Activated T-cell treated with anti-CD3 and anti-CD28 coated beads, Interleukin-2, amount 50 U/mL, for 72 hours (primary cell): ENCODE measurements at places on chromosomes 7 and 10. TPM values are rescaled to one million over a fixed set of nuclear protein-coding genes. Genes with fewer than 3 reads are reported as not detected.

DNA sequence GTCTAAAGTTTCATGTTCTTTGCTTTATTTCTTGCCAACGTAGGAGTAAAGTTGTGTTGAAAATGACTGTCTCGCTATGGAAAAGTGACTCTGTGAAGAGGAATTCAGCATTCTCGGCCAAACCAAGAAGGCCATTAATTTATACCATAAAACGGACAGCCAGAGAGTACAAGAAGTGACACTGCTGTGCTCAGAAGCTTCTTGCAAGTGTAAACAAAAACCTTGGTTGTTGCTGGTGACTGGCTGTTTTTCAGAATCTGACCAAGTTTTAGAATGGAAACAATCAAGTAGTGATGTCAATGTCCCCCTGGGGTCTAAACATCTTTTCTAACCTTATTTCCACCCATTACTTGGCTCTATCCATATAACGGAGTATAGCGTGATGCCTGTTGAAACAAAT, 201.9 kb downstream of the INHBA start:
- no peak for DNase-seq

DNA sequence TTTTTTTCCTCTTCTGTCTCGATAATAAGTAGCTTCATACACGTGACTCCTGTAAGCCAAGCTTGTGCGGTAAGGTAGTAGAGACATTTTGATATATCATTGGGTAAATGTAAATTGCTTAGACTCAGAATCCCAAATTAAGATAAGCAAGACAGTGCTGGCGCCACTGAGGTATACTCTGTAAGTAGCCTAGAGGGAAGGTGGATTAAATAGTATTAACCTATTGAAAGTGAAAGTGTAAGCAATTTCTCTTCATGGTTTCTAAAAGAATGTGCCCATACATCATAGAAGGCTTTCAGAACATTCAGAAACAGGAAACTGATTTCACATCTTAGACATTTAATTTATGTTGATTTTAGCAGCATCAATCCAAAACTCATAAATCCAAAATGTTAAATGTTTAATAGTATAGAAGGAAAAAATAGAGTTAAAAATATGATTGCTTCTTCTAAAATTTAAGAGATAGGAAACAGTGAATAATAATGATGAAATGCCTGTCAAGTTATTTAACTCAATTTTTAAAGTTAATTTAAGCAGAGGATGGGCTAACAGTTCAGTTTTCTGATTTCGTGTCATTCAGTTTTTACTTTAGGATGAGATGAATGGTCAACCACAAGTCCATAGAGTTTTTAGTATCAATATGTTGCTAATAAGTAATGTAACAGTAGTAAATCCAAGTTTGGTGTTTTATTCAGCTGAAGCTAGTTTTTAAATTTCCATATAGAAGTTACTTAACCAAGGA, 36.8 kb downstream of the LRRC72 start:
- no peak for DNase-seq

- no peak for DNase-seq
These were observed 439 bp upstream of the KNDC1 start for GRCh38 chr10:133159611-133159949.

DNA sequence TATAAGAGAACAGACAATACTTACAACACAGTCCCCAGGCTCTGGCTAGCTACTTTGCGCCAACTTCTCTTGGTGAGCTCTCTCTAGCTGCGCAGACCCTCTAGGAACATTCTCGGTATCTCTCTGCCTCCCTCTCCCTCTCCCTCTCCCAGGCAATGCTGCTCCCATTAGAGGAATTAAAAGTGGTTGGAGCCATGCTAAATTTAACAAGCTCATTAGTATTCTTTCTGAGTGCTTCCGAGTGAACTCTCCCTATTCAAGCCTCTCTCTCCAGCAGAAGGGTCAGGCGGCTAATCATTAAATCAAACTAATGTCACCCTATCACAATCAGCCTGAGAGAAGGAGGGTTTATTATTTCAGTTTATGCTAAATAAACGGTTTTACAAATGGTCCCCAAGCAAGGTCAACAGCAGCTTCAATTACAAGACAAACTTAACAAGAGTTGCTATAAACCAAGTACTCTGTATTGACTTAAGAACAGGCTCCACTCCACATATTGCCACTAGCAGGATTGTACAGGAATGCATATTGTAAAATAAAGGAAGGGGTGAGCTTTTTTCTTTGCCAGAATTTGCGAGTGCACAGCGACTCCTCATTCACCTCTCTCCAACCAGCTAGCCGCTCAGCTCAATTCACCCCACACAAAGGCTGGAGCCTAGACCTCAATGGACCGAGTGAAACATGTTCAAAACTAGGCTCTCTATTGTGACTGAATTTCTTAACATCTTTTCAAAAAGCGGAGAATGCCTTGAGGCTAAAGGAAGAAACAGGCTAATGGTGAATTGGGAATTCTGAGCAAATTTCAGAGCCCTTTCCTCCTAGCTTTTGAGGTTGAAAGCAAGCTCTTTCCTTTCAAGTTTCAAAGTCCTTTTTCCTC, 84.4 kb downstream of the GLI3 start:
- no peak for DNase-seq

GRCh38 chr7:157444843-157445135, 108.0 kb downstream of the DNAJB6 start:
- no peak for DNase-seq

- DNase-seq: peak; percentile 85
These were observed 34.4 kb upstream of the GRID1 start for GRCh38 chr10:86400705-86401587.

DNA sequence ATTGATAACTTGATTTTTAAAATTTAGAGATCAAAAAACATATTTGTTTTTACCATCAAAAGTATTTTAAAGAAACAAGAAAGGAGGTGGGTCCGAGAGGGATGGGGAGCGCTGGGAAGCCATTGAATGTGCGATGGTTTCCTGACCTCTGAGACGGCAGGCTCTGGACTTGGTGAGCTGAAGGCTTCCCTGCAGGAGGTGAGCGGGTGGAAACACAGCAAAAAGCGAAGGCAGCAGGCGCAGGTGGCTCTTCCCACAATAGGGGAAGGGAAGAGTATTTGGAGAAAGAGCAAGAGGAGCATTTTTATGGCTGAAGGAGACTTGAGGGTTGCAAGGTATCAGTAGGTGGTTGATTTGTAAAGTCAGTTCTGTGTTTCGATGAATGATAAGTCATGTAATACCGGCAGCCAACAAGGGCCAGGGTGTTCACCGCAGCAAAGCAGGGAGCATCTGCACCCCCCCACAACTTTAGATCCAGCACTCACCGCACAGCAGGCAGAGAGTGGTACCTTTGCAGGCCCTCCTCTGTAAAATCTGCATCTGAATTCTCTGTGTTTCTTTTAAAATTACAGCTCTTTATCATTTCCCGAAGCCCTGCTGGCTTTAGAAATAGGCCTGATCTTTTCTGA, 10.5 kb downstream of the C10orf53 start:
- no peak for DNase-seq

- DNase-seq: no peak
These were observed 31.6 kb downstream of the ZFAND4 start for GRCh38 chr10:45640941-45641340.

GRCh38 chr10:117226813-117227451, 14.0 kb upstream of the SLC18A2 start:
- no peak for DNase-seq

- DNase-seq: no peak
These were observed 352.2 kb downstream of the PRPF18 start for GRCh38 chr10:13938950-13939349.

- no peak for DNase-seq
These were observed 35.3 kb downstream of the CAPZA2 start for GRCh38 chr7:116897661-116898060.

DNA sequence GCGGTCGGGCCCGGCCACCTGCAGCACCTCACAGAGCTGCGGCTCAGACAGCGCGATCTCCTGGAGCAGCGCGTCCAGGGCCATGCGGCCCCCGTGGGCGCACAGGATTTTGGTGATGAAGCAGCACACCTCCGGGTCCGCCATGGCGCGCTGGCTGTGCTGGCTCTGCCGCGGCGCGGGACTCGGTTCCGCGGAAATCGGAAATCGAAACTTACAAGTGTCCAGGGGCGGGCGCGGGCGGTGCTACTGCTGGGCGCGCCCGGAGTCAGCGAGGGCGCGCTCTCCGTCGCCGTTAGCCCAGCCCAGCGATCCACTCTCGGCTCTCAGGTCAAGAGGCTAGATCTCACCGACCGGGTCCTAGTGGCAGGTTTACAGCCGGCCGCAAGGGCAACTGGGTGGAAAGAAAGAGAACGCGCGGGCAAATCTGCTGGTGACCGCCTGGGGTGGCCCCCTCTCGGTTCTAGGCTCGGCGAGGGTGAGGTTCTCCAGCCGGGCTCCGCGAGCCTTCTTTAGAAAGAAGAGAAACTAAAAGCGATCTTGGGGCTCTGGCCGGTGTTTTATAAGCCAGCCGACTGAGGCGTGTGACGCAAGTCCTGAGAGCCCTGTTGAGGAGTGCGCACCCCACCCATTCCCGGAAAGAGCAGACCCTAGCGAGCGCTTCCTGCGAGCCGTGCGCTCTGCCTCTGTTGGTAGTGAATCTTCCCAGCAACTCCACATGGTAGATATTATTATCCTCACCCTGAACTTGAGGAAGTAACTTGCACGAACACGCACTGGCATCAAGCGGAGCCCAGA, at the start of gene ZC3HAV1:
Gene ZC3HAV1, minus strand, starts transcription at position 533 of the 795 bp plus-strand sequence. Its CDS starts 389 bp downstream, at position 144.
- peak; percentile 89 for DNase-seq

DNA sequence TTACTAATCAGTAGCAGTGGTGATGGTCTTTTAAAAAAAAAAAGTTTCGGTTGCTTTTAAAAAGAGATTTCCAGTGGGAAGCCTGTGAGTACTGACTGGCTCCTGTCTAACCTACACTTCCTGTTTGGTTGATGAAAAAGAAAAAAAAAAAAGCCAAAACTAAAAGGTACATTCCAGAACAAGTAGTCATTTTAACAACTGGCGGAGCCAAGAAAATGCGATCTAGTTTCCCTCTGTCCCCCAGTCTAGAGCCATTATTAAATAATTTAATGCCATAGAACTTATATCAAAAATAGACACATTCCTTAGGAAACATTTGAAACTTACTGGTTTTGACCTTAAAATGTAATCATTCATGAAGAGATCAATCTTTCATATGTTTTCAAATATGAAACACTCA, 254.2 kb upstream of the C7orf33 start:
- no peak for DNase-seq

DNA sequence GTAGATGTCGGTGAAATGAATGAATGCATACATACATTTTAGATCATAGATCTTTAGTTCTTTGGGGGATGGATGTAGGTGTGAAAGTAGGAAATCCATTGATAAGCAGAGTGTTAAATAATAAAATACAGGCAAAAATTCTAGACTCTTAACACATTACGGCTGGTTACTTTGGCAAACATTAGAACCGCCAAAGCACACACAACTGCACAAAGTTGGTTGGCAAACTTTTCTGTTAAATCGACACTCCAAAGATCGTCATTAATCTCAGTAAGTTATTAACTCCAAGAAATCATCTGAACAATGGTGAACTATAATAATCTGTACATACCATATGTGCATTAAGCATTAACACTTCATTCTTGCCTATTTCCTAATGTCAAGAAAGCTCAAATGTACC, 231.2 kb downstream of the PLXNA4 start:
- no peak for DNase-seq

- no peak for DNase-seq
These were observed 10.4 kb downstream of the ELN start for GRCh38 chr7:74038194-74038961.

DNA sequence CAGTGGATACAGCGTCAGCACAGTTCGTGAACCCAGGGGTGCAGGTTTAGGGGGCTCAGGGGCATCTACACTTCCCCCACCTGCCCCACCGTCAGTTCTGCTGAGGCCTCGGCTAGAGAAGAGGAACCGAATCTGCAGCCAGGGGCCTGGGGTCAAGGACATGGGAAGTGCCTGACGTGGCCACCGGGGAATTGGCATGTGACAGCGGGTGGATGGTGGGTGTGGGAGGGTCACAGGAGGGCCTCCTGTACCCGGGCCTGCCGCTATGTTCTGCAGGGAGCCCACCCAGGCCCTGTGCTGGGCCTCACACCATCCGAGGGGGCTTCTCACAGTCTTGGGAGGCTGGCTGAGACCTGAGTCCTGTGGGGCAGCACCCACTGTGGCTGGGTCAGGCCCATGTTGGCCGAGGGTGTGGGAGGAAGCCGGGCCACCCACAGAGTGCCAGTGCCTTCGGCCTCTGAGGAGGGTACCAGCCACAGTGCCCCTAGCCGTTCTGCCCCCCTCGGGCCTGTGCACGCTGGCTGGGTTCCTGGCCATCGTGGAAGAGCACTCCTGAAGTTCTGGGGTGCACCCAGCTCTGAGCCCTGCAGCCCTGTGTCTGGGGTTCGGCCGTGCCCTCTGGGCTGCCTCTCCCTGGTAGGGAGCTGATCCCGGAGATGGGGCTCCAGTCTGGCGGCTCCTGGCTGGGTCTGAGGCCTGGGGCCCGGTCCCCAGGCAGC, 5.9 kb downstream of the TTYH3 start:
- no peak for DNase-seq

DNA sequence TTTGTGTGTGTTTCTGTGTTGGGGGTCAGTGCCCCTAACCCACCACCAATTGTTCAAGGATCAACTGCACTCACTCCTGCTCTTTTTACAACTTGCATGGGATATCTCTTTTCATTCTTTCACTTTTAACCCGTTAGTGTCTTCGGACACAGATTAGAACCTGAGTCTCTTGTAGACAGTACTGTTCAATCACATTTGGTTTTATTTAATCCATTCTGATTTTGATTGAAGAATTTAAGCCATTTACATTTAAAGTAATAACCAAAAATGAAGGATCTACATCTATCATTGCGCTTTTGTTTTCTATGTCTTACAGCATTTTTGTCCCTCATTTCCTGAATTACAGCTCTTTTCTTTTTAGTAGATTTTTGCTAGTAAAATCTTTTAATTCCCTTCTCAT, 43.6 kb downstream of the ZNF248 start:
- DNase-seq: no peak

DNA sequence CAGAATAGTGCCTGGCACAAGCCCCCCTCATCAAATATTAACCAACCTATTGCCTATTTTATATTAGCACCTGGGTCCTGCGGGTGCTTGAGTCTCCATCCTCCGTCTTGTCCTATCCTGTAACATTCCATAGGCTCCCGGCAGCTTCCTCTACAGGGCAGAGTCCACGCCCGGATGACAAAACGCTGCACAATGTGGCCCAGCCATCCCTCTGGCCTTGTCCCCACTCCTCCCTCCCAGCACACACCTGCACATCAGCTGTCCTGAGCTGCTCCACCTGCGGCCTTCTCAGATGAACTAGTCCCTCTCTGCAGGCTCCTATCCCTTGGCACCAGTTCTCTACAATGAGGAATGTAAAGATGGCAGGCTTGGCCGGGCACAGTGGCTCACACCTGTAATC, 153.5 kb upstream of the PDE1C start:
- no peak for DNase-seq

The PPP1R17 gene
- not detected for total RNA-seq

The FLNC gene
- total RNA-seq: 0.07 TPM

The C1QL3 gene
- not detected for total RNA-seq

The GDF2 gene
- not detected for total RNA-seq

The FAM25C gene
- total RNA-seq: not detected

The MLXIPL gene
- 0.14 TPM for total RNA-seq

The ADRB1 gene
- total RNA-seq: not detected

The FAM131B gene
- total RNA-seq: 3.1 TPM

The GPR15LG gene
- not detected for total RNA-seq

The FAM53B gene
- 30.0 TPM for total RNA-seq
